Spinal cord (tissue), 10 donors: ENCODE measurements at places on chromosomes 5 and 9. TPM values are rescaled to one million over a fixed set of nuclear protein-coding genes. Genes with fewer than 3 reads are reported as not detected.

The OSTF1 gene
- total RNA-seq: 36.3 TPM

The CACFD1 gene
- 18.8 TPM for total RNA-seq

The TRIM7 gene
- 1.9 TPM for total RNA-seq

The PCDHGA8 gene
- total RNA-seq: 5.6 TPM

The PCDHGA1 gene
- 1.4 TPM for total RNA-seq

DNA sequence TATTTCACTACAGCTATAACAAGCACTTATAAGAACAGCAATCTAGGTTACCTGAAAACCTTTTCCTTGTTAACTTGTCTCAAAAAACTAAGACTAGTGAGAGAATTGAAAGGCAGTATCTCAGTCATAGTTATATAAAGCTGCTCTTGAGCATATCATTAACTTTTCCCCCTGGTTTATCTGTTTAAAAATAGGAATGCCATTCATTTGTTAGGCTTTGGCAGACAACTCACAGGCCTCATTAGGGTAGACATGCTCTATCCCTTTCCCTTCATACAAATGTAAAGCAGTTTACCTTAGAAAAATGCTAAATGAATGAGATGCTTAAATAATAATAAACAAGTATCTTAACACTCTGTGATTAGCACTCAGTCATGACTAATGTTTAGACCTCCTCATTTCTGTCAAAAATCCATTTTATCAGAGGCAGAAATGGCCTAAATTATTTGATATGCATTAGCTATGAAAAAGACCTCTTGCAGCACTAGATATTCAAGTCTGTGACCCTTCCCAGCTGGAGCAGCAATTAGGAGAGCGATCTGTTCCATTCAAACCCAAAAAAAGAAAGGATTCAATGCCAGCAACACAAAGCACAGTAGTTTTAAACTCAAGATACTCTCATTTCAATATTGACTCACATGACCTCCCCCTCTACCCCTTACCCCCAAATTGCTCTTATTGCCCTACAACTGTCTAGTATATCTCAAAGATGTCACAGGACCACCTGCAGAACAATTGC is 1578.8 kb upstream of the WWC1 start:
- no peak for DNase-seq

DNA sequence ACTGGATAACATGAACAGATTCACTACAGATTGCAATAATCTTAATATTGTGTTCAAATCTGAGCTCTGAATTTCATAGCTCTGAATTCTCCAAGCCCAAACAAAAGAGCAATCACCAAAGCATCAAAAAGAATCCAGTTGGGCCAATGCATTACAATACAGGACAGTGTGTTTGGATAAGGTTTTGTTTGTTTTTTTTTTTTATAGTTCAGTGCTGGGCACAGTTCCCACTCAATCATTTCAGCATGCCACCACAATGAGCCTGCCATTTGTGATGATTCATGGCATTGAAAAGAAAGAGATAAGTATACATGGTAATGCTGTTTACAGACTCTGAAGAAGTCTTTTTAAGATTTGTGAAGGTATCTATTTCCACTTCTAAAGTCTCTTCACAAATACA is 1.7 kb upstream of the HTR1A start:
- no peak for DNase-seq

GRCh38 chr5:16935231-16936149 is 598 bp downstream of the MYO10 start:
- DNase-seq: peak; percentile 71

DNA sequence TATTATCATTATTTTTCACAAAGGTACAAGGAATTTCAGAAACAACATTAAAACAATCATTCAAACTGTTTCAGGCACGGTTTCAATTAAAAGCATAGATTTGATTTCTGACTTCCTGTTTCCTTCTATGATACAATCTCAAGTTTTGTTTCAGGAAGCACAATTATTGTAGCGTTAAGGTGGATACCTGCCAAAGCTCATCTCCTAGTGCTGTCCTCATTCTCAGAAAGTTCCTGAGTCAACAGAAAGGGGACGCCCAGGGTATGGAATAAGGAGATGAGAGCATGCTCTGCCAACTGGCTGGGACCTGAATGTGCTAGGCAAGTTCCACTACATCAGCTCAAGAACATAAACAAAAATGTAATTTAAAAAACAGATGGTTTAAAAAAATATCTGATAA is 2.0 kb upstream of the TRIM14 start:
- DNase-seq: no peak

DNA sequence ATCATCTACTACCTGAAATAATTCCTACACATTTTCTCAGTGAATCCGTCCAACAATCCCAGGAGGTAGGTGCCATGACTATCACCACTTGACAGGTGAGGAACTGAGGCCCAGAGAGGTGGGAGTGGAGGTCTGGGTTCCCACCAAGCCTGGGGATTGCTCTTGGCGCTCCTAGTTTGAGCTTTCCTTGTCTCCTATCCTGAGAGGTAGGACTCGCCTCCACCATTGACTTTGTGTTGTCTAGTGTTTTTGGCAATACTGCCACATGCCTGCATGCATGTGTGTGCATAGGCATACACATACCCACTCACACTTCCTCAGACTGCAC is 6.3 kb upstream of the NTNG2 start:
- no peak for DNase-seq

DNA sequence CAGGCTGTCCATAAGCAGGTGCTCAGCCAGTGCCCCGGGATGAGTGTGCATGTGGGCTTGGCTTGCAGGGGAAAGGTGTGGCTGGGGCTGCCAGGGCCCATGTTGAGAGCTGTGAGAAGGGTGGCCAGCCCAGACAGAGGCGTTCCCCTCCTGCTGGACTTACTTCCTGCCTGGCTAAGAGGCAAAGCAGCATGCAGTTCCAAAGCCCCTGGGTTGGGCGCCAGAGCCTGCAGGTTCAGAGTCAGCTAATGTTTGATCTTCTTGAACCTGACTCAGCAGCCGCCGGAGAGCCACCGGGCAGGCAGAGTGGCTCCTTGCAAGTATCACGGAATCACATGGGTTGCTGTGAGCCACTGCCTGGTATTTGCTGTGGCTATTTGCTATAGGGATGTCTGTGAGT is 168.4 kb upstream of the MAP1B start:
- DNase-seq: no peak

DNA sequence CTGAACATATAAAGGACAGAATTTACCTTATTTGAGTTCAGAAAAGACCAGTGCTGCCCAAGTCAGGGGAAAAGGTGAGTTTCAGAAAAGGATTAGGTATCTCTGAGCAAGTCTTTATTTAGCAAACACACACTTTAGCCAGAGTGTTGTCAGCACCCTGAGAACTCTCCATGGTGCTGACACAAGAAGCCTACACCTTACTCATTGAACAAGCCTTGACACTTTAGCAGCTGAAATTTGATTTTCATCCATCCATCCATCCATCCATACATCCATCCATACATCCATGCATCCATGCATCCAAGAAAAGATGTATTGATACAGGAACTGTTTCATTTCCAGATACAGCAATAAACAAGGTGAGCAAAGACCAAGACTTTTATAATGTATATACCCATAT is 311.2 kb downstream of the TRIM32 start:
- no peak for DNase-seq

DNA sequence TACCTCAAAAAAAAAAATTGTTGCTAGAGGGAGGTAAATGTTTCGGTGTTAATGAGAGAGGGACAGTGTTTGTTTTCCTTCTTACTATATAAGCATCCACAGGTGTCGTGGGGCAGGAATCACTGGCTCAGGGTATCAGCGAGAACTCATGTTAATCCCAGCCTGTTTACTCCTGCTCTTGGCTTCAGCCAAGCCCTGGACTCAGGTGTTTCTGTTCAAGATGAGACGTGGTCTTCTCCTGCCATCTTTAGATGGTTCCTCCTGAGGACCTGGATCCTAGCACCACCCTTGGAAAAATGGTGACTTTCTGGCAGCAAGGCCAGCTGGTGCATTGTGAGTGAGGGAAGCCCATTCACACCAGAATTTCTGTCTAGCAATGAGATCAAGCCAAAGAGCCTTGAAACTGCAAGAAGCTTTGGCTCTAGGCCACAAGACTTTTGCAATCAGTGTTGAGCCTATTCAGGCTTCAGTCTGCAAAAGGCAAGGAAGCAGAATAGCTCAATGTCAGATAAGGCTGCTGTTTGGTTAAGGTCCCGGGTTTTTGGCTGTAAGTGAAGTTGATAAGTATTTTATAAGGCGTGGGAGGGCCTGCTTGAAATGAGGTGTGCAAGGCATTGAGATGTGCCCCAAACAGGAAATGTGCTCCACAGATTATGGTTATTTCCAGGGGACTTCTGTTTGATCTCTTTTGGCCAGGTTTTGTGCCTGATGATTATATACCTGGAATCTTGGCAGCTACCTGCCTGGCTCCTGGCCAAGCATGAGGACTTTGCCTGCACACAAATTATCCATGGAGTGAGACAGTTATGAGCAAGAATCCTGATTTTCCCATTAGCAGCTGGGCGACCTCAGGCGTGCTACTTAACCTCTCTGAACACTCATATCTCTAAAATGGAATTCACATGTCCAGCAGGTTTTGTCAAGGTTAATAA is 99.8 kb downstream of the TENT4A start:
- DNase-seq: no peak

- no peak for DNase-seq
Measured at GRCh38 chr5:160843240-160843639, 8.8 kb downstream of the ATP10B start.

GRCh38 chr5:1785062-1785461 is 14.6 kb downstream of the MRPL36 start:
- no peak for DNase-seq

DNA sequence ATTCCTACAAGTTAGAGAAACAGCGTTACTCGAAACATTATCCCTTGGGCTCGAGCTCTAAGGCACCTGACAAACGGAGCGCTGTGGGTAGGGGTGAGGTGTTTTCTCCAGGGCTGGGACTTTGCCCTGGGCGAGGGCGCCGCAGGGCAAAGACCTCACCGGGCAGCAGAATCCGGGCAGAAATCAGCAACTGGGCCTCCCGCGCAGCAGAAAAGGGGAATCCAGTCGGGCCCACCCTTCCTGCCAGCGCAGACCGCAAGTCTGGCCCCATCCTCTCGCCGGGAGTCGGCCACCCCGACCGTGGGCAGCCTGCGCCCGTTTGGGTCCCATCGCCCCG is 430 bp upstream of the MSH3 start:
- no peak for DNase-seq

DNA sequence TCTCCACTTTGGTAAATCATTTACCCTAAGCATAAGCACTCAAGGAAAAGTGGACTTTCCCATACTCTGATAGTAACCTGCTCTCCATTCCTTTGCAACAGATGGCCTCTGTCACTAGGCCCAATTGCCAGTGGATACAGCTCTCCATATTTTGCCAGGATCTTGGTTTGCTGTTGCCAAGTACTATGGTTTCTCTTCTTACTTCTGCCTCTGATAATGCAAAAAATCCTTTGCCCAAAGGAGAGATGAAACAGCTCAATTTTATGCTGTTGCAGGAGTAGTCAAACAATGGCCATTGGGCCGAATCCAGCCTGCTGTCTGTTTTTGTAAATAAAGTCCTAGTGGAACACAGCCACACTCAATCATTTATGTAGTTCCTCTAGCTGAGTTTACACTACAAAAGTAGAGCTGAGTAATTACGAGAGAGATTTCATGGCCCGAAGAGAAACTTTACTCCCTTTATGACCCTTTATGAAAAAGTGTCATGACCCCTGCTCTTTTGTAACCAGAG is 92.5 kb downstream of the HTR4 start:
- no peak for DNase-seq

DNA sequence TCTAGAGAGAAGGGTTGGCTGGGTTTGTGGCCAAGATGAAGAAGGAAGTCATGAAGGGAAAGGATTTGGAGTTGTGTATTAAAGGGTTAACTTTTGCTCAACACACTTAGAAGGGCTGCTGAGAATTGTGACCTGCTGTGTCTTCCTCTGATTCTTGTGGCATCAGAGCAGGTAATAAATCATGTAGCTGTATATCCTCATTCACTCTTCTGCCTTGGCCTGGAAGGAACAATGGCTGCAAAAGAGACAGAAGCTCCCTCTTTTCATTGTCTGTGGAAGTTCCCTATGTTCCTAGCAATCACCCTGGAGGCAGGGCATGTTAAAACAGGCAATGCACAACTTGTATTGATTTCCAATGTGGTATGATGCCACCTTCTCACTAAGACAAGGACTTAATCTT is 159.1 kb downstream of the LRRC70 start:
- DNase-seq: no peak

- no peak for DNase-seq
Measured at GRCh38 chr9:91640428-91640827, 216.8 kb upstream of the NFIL3 start.

DNA sequence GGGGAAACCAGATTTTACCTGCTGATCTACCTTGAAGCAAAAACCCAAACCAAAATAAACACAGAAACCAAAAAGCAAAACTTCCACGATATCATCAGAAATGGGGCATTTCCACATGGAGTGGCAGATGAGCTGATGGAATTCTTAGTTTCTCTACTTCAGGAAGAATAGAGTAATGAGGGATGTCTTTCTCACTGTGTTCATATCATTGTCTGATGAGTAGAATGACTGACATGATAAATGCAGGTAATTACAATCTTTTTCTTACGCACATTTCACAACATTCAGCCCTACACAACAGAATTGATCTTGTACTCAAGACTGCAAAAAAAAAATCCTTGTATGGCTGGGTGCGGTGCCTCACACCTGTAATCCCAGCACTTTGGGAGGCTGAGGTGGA is 23.2 kb upstream of the ANKH start:
- no peak for DNase-seq

DNA sequence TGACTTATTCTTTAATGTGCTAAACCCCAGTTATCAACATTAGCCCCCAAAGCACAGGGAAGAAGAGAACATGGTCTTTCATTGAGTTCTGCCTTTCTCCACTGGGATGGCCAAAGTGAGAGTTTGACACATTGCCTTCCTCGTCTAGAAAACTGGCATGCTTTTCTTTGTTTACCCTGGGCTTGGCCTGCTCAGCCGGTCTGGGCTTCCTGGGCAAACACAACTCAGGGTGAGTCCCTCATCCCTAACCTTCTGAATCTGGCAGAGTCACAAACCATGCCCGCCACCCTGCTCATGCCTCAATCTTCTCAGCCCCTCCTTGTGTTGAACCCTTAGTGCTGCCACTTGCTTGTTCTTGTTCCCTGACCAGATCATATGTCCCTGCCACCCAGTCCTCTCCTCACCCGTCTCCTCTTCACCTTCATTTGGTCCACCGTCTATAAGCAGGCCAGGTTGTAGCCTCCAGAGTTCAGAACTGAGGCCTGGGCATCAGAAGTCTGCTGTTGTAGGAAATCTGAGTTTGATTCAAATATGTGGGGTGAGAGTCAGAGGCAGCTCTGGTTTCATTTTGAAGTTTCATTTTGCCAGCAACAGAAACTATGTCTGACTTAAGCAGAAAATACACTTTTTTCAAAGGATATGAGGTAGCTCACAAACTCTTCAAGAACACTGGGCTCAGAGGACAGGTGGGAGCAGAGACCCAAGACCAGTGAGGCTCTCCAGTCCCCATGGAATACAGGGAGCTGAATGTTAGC is 217.6 kb downstream of the NDUFS4 start:
- no peak for DNase-seq

DNA sequence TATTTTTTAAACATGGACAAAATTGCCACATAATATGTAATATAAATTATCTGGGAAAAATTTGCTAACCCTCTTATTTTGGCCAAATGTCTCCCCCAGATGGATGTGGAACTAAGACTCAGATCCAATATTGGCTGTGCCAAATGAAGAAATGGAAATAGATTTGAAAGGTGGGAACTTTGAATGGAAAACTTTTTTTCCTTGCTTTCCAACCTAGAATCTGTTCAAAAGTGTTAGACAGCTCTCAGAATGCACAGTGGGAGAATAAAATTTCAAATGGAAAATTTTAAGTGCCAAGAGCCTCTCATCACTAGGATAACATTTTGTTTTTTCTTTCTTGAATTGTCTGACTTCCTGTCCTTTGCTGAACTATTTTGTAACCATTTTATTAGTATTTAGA is 142.6 kb upstream of the GAS1 start:
- no peak for DNase-seq
